Activated CD4-positive, CD25-positive, alpha-beta regulatory T cell treated with anti-CD3 and anti-CD28 coated beads, Interleukin-2, amount 50 U/mL, for 24 hours (primary cell): ENCODE measurements at places on chromosomes 7 and 10.

DNA sequence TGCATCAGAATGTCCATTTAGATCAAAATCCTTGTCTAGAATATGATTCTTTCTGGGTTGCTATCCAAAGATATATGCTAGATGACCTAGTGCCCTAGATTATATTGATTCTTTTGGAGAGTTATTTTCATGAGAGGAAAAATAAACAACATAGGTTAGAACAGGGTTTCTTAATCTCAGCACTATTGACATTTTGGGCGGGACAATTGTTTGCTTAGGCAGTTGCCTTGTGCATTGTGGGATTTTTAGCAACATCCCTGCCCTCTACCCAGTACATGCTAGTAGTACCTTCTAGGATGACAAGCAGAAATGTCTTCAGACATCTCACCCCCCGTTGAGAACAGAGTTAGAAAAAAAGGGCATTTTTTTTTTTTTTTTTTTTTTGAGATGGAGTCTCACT is 25.1 kb upstream of the LAMB1 start:
- ATAC-seq, result no peak

GRCh38 chr7:70525991-70526390 is 606.0 kb upstream of the GALNT17 start:
- ATAC-seq, result no peak

DNA sequence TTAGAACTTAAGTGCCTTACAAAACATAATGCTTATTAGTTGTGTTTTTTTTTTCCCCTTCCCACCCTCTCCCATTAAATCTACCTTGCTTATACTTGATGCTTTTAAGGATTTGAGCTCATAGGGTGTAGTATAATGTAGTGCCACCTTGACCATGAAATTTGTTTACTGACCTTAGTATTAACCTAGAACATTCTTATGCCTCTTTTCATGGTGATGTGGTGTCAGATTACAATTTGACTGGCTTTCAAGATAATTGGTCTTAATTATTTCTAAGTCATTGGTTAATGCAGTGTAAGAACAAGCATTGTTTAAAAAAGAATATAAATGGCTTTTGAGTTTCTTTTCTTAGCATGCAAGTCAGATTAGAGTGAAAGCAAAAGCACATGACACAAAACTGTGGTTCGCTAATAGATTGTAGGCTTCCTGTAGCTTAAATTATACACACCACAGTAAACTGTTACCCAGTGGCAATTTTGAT is 61.8 kb downstream of the ADD3 start:
- ATAC-seq, result peak; percentile 81

GRCh38 chr7:133668296-133669060 is 415.6 kb downstream of the EXOC4 start:
- no peak for ATAC-seq

DNA sequence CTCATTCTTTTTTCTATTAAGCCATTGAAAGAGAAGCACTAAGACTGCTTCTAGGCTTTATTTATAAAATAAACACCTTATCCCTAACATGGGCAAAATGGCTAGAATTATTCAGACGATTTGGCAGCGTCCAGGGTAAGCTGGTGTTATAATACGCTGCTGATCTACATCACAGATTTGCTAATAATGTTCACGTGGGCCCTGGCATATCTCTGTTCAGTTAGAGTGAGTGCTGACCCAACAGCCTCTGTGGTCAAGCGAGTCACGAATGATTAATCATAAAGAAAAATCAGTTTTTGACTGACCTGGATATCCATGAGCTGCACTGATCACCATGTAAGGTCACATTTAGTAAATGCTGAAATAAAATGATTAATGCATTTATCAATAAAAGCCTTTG is 28.4 kb upstream of the CBLL1 start:
- ATAC-seq, result no peak

DNA sequence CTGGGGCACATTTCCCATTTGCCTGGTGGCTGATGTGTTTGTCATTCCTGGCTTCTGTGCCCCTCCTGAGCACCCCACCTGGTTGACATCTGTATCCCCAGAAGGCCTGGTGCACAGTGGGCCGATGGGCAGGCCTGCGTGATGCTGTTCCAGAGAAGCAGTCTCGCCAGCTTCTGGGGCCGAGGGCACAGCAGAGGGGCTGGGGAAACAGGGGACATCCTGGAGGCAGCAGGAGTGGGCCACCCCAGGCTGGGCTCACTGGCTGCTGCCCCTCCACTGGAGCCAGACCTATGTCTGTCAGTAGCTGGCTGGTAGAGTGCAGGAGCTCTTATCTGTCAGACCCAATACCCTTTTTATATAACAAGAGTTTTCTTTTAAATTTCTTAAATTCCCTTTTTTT is 896 bp upstream of the MYL7 start:
- ATAC-seq, result no peak

GRCh38 chr7:77800158-77800557 is 1.6 kb downstream of the PHTF2 start:
- no peak for ATAC-seq

- no peak for ATAC-seq
Measured at GRCh38 chr10:77428691-77429395, 208.8 kb downstream of the KCNMA1 start.

DNA sequence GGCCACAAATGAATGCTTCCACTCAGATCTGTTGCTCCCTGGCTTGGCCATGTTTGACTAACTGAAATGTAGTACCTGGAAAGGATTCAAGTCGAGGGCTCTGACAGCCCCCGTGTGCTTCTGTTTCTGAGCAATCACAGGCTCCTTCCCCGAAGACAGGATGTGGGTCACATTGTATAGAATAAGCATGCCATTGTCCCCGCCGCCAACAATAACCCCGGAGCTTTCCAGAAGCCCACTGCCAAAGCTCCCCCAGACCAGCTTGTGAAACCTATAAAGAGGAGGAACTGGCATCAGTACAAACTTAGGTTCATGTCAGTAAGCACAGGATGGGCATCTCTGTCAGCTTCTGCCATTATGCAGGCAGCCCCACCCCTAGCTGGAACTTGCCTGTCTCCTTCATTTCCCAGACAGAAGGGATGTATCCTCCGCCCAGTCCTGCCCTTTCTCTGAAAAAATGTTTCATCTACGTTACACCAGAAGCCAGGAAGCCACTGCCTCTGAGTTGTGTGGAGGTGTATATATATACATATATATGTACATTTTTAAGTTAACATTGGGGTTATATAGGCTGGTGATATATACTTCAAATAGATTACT is 10.3 kb downstream of the SEC31B start:
- peak; percentile 40 for ATAC-seq

GRCh38 chr10:16545116-16545736 is 23.5 kb upstream of the C1QL3 start:
- no peak for ATAC-seq

- ATAC-seq, result no peak
Measured at GRCh38 chr7:13293264-13294002, 606.0 kb downstream of the ARL4A start.

DNA sequence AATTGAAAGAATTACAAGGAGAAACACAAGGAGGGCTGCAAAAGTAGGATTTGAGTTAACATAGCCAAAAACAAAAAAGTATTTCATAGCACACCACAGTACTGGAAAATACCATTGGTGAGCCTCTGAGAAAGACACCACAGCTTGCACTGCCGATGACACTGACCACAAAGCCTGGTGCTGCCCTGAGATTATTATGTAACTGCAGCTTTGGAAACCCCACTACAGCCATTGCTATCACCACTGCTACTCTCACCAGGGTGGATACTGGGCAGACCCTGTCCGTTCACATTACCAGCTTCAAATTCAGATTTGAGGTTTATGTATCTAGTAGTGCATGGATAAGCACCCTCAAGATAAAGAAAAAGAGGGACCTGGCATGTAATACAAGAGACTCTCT is 1246.7 kb upstream of the SORCS1 start:
- no peak for ATAC-seq

- ATAC-seq, result no peak
Measured at GRCh38 chr7:135178364-135178763, 7.9 kb upstream of the CYREN start.

DNA sequence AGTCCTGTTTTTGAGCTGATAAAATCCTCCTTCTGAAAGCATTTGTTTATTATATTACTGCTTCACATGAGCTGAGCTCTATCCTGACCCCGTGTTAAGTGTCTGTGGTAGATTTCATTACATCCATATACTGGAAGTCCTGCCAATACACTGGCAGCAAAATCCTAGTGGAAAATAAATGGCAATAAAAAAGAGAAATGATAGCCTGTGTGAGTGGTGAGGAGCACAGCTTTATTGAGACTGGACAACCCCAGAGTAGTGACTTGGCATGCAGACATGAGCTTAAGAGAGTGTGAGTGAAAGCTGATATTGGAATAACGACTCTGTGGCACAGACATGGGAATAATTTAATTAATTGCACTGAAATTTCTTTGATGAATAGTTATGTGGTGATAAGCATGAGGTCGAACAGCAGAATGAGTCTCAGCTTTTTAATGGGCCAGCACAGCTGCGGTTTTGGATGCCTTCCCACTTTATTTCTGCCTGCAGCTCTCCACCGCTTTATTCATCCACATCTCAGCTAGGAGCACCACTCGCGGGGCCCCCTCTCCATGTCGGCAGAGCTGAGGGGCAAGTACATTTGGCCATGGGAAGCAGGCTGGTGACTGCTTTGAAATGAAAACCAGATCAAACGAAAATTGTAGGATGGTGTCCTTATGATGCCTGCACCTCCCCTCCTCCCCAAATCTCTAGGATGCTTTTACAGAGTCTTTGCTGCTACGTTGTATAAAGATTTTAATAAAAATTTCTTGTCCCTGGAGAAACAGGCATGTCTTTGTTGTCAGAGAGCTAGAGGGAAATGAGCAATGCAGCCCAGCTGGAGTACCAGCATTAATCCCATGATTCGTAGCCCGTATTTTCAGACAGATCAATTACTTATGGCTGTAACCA is 494.3 kb downstream of the AUTS2 start:
- no peak for ATAC-seq

DNA sequence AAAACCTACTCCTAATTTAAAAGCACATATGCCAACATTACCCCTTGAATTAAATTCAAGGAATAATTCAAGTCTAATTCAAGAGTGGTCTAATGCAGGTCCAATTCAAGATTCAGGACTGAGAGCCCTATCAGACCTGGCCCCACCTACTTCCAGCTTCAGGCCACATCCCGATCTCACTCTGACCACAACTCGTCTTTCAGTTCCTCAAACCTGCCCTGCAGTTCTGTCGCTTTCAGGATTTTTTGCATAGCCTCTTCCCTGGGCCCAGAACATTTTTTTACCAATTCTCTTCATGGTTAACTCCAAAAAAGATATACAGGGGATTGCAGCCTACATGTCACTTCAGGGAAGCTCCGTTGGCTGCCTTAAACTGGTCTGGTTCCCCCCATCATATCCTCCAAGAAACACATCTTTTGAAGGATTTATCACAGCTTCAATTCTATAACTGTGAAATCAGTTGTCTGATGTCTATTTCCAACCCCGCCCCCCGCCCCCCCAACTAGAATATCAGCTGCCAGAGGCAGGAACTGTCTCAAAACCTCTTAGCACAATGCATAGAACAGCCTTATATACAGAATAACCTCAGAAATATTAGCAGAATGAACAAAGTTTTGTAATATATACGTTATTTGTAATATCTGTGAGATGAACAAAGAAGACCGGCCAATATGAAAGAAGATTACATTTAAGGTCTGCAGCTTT is 20.8 kb downstream of the CCDC6 start:
- ATAC-seq, result no peak

- no peak for ATAC-seq
Measured at GRCh38 chr7:138662076-138662990, 38.8 kb downstream of the SVOPL start.

DNA sequence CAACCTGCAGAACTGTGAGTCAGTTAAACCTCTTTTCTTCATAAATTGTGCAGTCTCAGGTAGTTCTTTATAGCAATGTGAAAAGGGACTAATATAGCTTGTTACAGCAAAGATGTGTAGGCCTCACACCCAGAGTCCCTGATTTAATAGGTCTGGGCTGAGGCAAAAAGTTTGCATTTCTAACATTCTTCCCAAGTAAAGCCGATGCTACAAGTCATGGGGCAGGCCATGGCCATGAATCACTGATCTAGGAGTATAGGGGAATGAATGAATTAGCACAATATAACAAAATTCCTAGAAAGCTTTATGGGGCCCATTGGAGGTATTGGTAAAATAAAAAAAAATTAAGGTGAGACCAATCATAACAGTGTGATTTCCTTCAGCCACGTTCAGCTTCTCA is 11.5 kb upstream of the AASS start:
- no peak for ATAC-seq

- ATAC-seq, result no peak
Measured at GRCh38 chr10:24307696-24308485, 99.0 kb downstream of the KIAA1217 start.

- no peak for ATAC-seq
Measured at GRCh38 chr7:95577137-95577536, 19.2 kb downstream of the PDK4 start.

GRCh38 chr7:74306004-74306729 is 17.0 kb downstream of the CLIP2 start:
- no peak for ATAC-seq

GRCh38 chr10:103692952-103693811 is 162.2 kb downstream of the SH3PXD2A start:
- ATAC-seq, result peak; percentile 28

DNA sequence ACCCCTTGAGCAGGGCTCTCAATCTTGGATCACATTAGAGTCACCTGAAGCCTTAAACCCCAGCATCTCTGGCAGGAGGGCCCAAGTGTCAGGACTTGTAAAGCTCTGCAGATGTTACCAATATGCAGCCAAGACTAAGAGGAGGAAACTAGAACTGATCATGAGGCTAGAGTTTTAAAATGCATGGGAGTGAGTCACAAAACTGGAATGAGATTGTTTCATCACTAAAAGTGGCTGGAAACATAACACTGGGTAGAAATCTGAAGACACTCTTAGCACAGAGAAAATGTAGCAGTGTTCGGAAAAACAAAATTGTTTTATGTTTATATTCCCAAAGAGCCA is 63.3 kb upstream of the GHITM start:
- no peak for ATAC-seq

GRCh38 chr7:91103363-91103762 is 160.9 kb upstream of the FZD1 start:
- no peak for ATAC-seq

DNA sequence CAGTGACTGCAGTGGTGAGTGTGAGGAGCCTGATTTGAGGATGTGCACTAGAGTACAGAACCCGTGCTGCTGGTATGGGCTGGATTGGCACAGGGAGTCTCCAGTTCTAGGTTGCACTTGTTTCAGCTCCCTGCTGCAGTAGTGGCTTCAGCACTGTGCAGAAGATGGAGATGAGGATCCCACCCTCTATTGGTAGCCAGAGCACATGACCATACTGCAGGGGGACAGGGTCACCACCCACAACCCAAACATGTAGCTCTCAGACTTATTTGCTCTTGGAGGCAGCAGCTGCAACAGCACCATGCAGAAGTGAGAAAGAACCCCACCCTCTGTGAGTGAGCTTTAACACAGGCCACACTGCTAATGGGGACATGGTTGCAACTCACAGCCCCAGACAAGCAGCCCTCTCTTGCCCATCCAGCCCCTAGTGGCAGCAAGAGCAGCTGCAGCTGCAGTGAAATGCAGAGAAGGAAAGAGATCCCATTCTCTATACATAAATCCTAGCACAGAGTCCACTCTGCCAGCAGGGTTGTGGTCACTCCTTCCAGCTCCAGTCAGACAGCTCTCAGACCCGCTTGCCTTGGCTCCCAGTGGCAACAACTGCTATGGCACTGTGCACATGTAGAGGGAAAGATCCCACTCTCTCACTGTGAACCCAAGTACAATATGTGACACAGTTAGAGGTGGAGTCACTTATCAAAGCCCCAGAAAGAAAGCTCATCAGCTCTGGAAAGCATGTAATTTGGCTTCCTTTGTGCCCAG is 51.4 kb upstream of the SCIN start:
- ATAC-seq, result peak; percentile 7

- no peak for ATAC-seq
Measured at GRCh38 chr10:102508506-102508905, 4.7 kb downstream of the SUFU start.
